ENCODE measurements at places on chromosomes 3 and 15. TPM values are rescaled to one million over a fixed set of nuclear protein-coding genes. Genes with fewer than 3 reads are reported as not detected.

LRRN1 gene
- polyA plus RNA-seq = not detected

TRIM42 gene
- not detected for polyA plus RNA-seq

DHX30 gene
- 44.1 TPM for polyA plus RNA-seq

CYP1A2 gene
- polyA plus RNA-seq = not detected

TMEM108 gene
- polyA plus RNA-seq = not detected

SH3GL3 gene
- polyA plus RNA-seq = 0.28 TPM

SPINK8 gene
- polyA plus RNA-seq = not detected

PRR20G gene
- polyA plus RNA-seq = not detected

SCG5 gene
- 19.5 TPM for polyA plus RNA-seq

NDN gene
- polyA plus RNA-seq = 76.9 TPM

PP2D1 gene
- 0.16 TPM for polyA plus RNA-seq

CIP2A gene
- polyA plus RNA-seq = 10.5 TPM

CYP19A1 gene
- 1.2 TPM for polyA plus RNA-seq

TGM4 gene
- polyA plus RNA-seq = not detected

ZIC4 gene
- polyA plus RNA-seq = 6.3 TPM

MAP2K5 gene
- 15.0 TPM for polyA plus RNA-seq

KIF15 gene
- 3.3 TPM for polyA plus RNA-seq

FES gene
- 3.6 TPM for polyA plus RNA-seq

SCAANT1 gene
- not detected for polyA plus RNA-seq

ZNF860 gene
- 0.08 TPM for polyA plus RNA-seq

LMAN1L gene
- polyA plus RNA-seq = not detected

TMEM40 gene
- not detected for polyA plus RNA-seq

IP6K1 gene
- polyA plus RNA-seq = 18.7 TPM

TMEM42 gene
- 35.0 TPM for polyA plus RNA-seq

GOLGA8M gene
- polyA plus RNA-seq = 0.48 TPM

MITF gene
- 2.0 TPM for polyA plus RNA-seq

IREB2 gene
- polyA plus RNA-seq = 11.8 TPM

GOLGA8J gene
- polyA plus RNA-seq = not detected

AGTR1 gene
- 4.0 TPM for polyA plus RNA-seq

SPINT1 gene
- polyA plus RNA-seq = 0.24 TPM

ABCC5 gene
- polyA plus RNA-seq = 17.1 TPM

SLTM gene
- 54.3 TPM for polyA plus RNA-seq

FYCO1 gene
- polyA plus RNA-seq = 6.3 TPM

MYO5A gene
- 12.1 TPM for polyA plus RNA-seq

TNFSF10 gene
- polyA plus RNA-seq = not detected

NEO1 gene
- polyA plus RNA-seq = 4.5 TPM

CELSR3 gene
- polyA plus RNA-seq = 0.40 TPM

TTLL13 gene
- polyA plus RNA-seq = not detected

SPRED1 gene
- polyA plus RNA-seq = 10.2 TPM

CPN2 gene
- not detected for polyA plus RNA-seq

XCR1 gene
- polyA plus RNA-seq = not detected

EEF1AKMT4 gene
- 5.3 TPM for polyA plus RNA-seq

Measured in GM23248 (cell line).